ENCODE measurements at places on chromosomes 7 and 10.

DNA sequence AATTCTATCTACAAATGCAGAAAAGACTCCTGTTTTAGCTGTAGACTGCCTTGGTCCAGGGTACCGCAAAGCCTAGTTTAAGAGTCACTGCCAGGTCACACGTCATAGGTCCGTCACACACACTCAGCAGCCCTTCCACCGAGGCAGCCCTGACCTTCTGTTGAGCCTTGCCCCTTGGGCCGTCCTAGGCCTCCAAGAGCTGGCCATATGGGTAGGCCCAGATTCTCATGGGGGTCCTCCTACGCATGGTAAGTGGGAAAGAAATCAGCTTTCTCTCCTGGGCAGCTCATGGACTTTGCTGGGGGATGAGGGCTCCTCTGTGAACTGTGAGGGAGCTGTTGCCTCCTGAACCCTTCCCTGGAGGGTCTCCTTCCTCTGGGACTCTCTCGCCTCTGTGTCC lies 19.8 kb upstream of the PIK3AP1 start:
- no peak for DNase-seq

GRCh38 chr10:34576797-34577196 lies 238.3 kb downstream of the PARD3 start:
- no peak for DNase-seq

GRCh38 chr10:18449611-18450026 lies 201.8 kb downstream of the NSUN6 start:
- DNase-seq = no peak

- no peak for DNase-seq
Measured at GRCh38 chr7:472640-472957, 47.0 kb downstream of the PDGFA start.

DNA sequence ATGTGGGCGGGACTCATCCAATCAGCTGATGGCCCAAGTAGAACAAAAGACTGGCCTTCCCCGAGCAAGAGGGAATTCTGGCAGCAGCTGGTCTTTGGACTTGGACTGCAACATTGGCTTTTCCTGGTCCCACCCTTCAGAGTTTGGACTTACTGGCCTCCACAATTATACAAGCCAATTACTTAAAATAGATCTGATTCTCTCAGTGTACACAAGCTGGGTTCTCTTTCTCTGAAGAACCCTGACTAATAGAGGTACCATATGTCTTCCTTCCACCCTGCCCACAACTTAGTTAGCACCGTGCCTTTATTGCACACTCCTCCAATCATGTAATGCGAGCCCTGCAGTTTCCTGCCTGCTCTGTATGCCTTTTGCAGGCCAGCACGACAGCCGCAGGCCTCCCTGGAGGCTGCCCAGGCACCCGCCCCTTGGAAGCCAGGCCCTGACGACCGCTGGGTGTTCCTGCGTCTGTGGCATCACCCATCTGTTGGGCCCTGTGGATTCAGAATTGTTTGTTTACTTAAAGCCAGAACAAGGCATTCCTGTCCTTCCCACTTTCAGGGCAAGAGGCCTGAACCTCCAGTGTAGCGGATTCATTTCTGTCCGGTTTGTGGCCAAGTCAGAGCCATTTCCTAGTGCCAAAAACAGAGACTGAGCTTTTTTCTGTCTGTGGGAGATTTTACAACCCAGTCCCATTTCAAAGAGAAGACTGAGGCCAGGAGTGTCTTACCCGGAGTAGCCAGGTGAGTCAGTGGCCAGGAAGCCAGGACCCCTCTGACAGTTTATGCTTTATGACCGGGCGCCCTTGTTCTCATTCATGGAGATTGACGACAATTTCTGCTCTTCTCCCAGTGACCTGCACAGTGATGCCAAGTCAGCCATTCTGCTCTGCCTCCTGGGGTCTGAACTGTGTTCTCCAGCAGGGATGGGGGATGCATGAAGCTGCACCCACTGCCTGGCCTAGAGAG lies 968 bp upstream of the INMT start:
- no peak for DNase-seq

DNA sequence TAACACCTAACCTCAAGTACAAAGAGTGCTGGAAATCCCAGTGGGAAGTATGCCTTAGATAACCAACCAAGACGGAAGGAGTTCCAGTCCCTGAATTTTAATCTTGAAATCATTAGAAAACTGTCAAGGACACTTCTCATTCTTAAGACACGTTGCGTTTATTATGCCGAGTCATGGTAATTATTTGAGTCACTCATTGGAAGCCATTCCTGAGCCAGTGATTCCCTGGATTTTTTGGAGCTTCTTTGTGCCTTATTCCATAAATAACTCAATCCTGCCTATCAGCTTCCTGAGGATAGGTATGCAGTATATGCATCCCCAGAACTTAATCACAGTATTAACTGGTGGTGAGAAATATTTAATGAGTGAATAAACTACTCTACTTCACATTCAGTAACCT lies 77.4 kb downstream of the PPP1R17 start:
- DNase-seq = no peak

DNA sequence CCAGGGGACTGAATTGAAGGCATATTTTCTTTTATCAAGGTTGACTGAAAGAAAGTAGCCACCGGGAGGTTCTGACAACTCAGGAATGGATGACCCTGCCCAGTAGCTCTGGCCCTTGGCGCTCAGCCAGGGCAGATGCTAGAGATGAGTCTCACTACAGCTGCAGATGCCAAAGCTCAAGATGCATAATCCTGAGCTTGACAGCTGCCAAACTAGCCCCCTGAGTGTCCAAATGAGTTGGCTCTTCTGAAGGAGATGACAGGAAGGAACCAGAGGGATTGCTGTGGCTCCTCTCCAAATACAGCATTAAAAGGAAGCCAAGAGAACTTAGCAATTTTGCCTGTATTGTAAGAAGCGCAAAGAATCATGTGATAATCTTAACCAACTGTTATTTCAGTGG lies 78.4 kb downstream of the NXPH1 start:
- no peak for DNase-seq

- no peak for DNase-seq
Measured at GRCh38 chr7:12805957-12806356, 118.5 kb downstream of the ARL4A start.

GRCh38 chr7:27377988-27378387 lies 135.4 kb downstream of the EVX1 start:
- DNase-seq = no peak

- peak; percentile 46 for DNase-seq
Measured at GRCh38 chr10:17675638-17676037, 31.7 kb downstream of the STAM start.

- no peak for DNase-seq
Measured at GRCh38 chr7:23234569-23235296, 11.8 kb upstream of the GPNMB start.

GRCh38 chr10:131775833-131776232 lies 125.0 kb upstream of the PPP2R2D start:
- no peak for DNase-seq

- DNase-seq = no peak
Measured at GRCh38 chr10:15703151-15703880, 16.4 kb downstream of the ITGA8 start.

DNA sequence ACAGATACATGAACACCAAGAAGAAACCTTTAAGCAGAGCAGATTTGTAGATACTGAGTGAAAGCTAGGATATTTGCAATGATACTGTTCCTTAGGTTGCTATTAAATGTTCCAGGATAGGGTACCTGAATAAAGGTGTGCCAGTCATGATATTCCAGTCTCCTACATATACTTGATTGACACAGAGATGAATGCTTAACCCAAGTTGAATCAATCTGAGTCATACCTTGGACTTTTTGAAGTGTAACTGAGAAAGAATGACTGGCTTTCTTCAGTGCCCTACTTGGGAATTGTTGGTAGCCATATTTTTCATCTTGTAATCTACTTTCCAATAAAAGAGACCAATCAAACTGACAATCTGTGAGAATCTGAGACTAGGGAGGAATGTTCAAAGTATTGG lies 805.7 kb upstream of the GHITM start:
- DNase-seq = no peak

DNA sequence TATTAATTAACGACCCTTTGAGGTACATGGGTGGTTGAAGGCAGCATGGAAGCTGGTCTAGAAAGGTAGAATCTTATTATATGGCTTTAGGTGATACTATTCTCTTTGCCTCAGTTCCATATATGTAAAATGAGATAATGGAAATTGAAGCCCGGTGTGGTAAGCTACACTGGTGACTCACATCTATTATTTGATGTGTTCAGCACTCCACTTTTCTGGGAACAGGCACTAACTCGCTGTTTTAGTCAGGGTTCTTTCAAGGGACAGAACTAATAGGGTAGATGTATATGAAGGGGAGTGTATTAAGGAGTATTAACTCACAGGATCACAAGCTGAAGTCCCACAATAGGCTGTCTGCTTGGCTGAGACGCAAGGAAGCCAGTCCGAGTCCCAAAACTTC lies 4.4 kb upstream of the TRUB1 start:
- no peak for DNase-seq

DNA sequence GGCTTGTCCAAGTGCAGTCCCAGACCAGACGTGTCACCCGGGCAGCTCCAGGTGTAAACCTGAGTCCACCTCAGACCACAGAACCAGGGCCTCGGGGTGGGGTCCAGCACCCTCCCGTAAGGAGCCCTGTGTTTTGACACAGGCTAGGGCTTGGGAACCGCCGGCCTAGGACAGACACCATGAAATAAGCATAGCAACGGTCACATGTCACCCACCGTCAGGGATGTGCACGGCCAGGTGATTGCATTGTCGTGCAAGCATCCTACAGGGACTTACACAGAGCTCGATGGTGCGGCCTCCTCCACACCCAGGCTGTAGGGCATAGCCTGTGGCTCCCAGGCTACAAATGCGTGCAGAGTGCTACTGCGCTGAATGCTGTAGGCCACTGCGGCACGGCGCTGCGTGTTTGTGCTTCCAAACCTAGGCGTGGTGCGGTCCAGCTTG lies 10.6 kb downstream of the ZFAND2A start:
- no peak for DNase-seq

- peak; percentile 78 for DNase-seq
Measured at GRCh38 chr10:88851706-88852105, at the start of gene ANKRD22. TSS of gene ANKRD22 (minus strand) at chr10:88851844. CDS start at chr10:88851607, 237 bp downstream.

- no peak for DNase-seq
Measured at GRCh38 chr7:38425509-38425908, 152.1 kb upstream of the TARP start.

DNA sequence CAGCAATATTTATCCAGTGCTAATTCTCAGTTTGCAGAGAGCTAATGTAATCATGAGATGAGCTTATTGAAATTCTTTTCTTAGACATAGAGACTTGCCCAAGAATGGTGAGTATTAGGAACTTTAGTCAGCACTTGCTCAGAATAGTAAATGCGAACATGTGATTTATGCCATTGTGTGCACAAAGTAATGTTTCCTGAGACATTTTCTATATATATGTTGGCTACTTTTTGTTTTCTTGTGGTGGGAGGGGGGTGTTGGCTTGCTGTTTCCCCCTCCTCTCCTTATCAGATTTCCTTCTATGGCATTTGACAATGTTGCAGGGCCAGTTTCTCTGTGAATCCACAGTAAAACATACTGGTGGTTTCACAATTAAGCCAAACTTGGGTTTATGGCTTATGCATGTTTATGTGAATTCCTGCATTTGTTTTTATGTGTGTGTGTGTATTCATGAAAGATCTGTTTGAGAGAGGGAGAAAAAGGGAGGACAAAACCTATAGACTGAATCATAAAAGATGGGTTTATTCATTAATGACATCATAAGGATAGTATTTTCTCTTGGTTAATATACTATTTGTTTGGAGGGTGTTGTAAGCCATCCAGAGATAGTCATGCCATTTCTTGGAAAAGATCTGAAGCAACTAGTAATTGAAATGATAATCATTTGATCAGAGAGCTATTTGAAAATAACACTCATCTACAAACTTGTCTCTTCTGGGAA lies 36.3 kb downstream of the ARID5B start:
- peak; percentile 5 for DNase-seq

- DNase-seq = no peak
Measured at GRCh38 chr10:63583909-63584724, 62.9 kb downstream of the REEP3 start.

GRCh38 chr7:8528311-8528710 lies 94.9 kb downstream of the NXPH1 start:
- no peak for DNase-seq
